ENCODE measurements at places on chromosomes 4 and X.

DNA sequence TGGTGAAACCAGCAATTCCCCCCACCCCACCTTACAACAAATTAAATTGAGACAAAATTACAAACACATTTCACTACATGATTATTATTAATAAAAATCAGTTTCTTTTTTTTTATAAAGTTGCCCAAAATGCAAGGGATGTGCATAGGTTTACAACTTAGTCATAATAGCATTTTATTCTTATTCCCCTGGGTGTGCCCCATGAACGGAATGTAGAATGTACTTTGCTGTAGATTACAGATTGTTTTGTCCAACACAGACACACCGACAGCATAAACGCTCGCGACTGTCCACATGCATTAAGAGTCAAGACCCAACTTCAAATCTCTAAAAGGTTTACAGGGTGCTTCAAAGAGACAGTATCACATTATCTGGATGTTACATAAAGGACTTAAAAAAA lies 72.3 kb downstream of the NYX start:
- DNase-seq = no peak

DNA sequence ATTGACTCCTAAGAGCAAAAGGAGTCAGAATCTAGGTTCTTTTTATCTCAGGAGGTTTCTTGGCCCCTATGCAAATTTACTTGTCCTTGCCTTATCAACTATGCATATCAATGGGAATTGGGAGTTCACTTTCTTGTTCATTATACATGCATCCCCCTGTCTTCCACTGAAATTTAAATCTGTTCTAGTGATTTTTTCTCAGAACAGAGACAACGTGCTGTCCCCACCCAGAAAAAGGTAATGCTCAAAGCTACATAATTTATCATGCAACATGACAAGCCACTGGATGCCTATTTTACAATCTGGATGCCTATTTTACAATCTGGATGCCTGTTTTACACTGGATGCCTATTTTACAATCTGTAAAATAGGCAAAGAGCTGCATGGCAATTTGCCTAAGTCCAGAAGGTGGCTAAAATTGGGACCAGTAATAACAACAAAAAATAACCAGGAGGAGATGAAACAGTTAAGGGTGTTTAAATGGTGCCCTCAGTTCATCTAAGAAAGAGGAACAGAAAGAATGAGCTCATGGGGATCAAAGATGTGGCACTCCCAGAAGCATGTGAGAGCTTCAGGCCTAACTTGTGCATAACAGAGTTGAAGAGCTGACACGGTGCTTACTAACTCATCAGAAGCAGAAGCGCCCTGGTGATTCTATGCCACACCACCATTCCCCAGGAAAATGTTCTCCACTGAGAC lies 537.8 kb upstream of the BOD1L1 start:
- DNase-seq = no peak

DNA sequence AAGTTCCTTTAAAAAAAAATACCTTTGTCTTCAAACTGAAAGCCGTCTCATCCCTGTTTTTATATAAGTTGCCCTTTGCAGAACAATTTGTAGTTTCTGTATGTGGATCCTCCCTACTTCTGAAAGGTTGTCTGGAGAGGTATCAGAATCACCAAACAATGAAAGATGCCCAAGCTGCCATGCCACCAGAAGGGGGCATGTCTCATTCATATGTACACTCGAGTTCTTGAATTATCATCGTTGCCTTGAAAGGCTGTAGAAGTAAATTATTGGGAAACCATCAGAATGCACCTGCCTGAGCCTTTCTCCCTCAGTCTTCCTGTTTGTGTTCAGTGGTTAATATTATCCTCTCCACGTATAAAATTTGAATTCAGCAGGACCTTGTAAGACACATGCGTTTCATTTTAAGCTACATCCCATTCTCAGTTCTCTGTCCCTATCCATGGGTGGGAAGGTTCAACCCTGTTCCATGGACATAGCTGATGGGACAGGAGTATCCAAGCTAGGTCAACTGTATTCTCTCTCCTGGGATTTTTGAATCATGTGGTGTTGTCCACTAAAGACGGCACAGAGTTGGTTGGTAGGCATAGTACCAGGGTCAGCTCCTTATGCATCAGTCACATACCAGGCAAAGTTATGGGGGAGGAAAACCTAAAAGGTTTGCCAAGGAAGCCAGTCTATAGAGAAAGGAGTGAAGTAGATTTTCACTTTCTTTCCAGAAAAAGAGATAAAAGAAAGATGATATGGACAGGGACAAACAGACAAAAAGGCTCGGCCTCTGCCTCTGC lies 24.0 kb downstream of the GALNT7 start:
- DNase-seq = no peak

DNA sequence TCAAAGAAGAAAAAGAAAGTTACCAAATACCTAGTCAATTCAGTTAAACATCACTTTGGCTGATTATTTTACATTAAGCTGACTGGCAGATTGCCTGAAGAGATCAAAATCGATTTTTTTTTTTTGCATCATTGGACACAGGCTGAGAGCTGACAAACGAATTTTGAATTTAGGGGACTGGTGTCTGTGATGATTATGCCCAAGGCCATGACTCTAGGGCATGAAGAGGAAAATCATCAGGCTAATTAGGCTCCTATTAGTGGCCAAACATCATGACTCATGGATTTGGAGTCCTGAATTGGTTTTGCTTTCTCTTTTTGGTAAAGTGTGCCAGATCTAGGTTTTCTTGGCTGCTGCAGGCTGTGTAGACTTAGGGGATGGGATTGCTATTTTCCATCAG lies 829.3 kb upstream of the LCORL start:
- no peak for DNase-seq

DNA sequence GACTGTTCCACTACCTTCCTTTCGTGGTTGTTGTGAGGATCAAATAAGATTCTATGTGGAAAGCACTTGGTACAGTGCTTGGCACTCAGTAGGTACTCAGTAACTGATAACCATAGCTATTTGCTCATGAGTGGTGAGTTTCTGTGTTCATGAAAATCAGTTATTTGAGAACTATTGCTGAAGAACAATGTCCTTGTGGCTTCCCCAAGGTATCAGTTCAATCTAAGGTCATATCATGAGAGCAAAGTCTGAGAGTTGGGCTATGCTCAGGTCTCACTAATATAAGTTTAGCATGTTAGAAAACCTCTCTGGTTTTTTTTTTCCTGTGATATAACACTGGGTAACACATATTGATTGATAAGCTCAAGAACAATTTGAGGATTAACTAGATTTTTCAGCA lies 147.8 kb downstream of the GRIA3 start:
- no peak for DNase-seq

- no peak for DNase-seq
Observed at GRCh38 chr4:82809619-82810018, 11.0 kb upstream of the SCD5 start.

DNA sequence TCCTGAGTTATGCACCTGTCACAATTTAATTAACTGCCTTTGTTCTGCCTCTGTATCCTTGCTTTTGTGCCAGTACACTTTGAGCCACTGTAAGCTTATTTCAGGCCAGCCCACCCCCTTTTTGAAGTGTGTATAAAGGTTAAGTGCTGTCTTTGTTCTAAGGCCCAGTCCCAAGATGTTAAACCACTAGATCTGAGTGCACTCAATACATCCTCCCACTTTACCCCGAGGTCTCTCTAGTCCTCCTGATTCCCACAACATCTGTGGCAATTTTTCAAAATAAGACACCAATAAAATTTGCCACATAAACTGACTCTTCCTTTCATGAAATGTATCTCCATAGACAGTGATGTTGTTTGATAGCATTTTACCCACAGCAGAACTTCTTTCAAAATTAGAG lies 124.1 kb upstream of the SPIN4 start:
- DNase-seq = no peak

GRCh38 chrX:108701633-108702032 lies 34.7 kb downstream of the IRS4 start:
- no peak for DNase-seq

GRCh38 chr4:185925910-185926360 lies 113.9 kb upstream of the SORBS2 start:
- DNase-seq = no peak

DNA sequence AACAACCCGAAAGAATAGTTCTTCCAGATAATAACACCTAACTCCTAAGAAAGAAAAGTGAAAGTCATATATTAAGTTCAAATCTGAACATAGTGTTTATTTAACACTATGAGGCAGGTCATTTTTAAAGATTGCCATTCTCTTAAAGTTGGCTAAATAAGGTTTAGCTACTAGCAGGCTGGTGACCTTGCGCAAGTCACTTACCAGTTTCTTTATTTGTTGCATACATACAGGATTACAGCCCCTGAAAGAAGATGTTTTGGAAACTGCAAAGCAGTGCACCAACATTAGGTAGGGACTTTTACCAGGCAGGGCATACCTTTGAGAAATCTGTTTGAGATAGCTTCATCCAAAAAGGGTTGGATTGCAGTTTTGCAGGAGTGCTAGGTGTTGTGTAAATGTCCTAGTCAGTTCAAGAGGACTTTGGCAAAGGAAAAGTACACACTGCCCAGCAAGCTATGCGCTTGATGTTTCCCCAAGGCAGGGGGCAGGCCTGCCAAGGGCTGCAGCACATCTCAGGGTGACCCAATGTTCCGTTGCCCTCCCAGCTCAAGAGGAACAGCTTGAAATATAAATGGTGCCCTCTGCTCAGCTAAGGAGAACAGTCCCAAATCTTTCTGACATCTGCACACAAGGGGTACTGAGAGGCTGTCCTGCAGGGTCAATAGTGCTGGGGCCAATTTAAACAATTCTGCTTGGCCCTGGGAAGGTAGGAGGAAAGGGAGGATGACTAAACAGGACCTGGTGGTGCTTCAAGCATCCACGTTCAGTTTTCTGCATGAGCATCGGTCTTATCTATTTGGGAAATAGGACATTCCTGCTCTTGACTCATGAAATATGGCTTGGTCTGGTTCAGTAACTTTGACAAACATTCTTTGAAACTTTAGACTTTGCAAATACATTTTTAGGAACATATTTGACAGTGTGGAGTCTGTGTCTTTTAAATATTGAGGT lies 130.8 kb downstream of the COL4A6 start:
- no peak for DNase-seq

DNA sequence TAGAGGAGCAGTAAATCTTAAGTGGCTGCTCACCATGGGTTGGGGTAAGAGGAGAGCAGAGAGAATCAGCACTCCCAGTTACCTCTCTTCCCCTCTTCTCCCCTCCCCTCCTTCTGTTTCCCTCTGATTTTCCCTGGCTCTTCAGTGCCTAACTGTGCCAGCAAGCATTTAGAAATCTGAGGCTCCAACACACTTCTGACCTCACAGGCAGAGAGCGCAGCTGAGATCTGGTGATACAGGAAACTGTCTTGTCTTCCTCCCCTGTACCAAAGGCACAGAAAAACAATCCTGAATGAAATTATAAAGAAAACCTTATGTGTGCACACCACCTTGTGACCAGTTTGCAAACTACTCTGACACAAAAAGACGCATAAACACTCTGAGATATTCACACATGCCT lies 82.4 kb upstream of the SMIM10 start:
- peak; percentile 30 for DNase-seq

DNA sequence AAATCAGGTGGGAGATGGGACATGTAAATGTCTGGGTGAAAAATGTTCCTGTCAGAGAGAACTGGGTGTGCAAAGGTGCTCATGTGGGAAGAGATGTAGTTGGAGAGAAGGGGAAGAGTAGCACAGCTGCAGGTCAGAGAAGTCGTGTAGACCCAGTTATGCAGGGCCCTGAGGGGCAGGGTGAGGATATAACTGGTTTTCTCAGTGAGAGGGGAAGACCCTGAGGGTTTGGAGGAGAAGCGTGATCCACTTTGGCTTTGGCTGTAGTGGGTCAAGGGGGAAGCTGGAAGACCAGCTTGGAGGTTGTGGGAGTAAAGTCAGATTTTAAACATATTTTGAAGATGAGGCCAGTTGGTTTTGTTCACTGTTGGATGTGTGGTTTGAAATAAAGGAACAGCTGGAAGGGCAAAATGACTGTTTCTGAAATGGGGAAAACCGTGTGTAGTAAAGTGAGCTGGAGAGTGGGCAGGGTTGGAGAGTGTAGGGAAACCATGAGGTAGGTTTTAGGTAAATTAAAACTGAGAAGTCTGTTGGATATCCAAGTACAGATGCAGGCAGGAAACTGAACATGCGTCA lies 44.2 kb downstream of the NAP1L5 start:
- no peak for DNase-seq

- DNase-seq = peak; percentile 45
Observed at GRCh38 chr4:125244848-125245450, 69.8 kb upstream of the FAT4 start.

GRCh38 chrX:3010532-3010931 lies 4.2 kb downstream of the ARSH start:
- DNase-seq = no peak

- DNase-seq = no peak
Observed at GRCh38 chr4:137688651-137689050, 156.4 kb upstream of the PCDH18 start.

- no peak for DNase-seq
Observed at GRCh38 chr4:25484243-25484721, 107.2 kb downstream of the ANAPC4 start.

GRCh38 chrX:13669246-13669737 lies 16.4 kb downstream of the TCEANC start:
- DNase-seq = peak; percentile 61

DNA sequence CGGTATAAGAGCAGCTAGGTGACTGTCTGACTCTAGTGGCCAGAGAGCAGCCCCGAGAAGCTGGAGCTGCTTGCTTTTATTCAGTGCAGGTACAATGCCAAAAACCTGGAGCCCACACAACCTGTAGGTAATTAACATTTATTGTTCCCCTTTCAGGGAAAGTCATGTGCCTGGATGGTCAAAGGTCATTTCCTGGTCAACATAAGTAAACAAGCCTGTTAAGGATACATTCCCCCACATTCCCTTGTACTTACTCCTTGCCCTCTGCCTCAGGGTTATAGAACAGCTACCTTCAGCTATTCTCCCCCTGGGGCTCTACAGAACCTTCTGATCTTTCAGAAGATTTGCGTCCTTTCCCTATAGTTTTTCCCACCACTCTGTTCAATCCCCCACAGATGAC lies 253.4 kb downstream of the TMA16 start:
- DNase-seq = no peak

DNA sequence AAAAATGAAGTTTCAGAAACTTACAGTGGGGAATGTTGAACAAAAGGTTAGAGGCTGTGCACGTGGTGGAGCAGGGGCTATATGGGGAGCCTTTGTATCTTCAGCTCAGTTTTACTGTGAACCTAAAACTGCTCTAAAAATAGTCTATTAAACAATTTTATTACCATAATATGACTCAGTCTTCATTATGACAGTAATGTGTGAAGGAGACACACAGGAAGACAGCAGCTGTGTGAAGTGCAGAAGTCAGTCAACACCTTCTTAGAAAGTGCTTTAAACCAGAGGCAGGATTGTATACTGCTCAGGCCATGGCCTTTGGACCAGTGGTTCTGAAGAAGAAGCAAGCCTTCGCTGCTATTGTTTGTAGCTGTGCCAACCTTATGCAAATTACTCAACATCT lies 89.7 kb downstream of the ARHGAP10 start:
- no peak for DNase-seq

DNA sequence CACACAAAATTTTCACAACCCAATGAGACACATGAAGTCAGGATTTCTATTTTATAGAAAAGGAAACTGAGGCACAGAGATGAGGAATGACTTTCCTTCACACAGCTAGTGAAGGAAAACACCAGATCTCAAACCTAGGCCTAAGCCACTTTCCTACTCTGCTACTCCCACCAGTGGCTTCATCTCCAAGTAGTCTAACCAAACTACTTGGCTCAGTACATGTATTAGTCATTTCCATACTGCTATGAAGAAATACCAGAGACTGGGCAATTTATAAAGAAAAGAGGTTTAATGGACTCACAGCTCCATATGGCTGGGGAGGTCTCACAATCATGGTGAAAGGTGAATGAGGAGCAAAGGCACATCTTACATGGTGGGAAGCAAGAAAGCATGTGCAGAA lies 196.6 kb downstream of the EVC2 start:
- DNase-seq = no peak

- peak; percentile 9 for DNase-seq
Observed at GRCh38 chr4:71187404-71188155, 151.2 kb upstream of the SLC4A4 start.

- DNase-seq = no peak
Observed at GRCh38 chr4:86582410-86582809, 11.7 kb upstream of the PTPN13 start.

Measured in RKO (cell line).